ENCODE measurements at places on chromosomes 2 and 18.

DNA sequence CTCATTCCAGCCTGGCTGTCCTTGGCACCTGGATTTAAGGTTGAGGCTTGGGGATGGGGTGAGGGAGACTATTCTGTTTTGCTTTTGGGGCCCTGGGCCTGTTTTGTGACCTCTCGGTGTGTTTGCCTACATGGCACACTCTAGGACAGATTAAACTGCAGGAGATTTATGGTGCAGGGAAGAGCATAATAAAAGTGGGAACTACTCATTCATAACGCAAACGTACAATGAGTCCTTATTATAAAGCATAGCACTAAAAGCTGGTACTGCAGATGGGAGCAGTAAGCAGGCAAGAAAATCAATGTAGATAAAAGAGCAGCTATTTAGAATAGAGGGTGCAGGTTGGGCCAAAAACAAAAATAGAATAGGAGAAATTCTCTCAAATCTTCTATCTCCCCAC is 238.4 kb downstream of the ACTR3 start:
- DNase-seq = no peak

DNA sequence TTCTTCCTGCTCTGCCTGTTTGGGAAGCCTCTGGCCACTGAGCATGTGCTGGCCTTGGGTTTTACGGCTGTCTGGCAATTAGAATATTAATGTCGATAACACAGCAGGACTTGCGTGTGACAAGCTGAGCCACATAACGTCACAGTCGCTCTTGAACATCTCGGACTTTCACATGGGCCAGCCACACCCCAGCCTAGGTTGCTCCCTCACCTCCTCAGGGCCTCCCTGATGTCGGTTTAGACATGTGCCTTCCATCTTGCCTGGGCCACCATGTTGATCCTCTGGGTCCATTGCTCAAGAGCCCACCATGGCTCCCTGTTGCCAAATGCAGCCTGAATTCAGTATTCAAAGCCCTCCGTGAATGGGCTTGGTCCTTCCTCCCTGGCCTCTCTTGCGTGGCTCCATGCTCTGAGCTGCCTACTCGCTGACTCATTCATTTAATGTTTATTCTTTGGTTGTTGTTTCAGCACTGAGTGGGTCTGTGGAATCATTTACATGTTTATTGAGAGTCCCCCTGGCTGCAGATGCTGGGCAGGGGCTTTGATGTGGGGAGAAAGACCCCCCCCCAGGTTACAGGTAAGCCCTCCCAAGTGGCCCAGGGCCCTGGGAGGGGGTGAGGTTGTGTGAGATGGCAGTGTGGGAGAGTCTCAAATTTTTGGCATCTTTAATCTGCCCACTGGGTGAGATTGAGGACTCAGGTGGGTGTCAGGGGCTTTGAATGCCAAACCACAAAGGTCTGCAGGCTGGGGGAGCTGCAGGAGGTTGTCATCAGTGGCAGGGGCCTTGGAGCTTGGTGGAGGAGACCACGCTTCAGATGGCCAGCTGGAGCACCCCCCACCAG is 62.0 kb downstream of the ODC1 start:
- DNase-seq = no peak

GRCh38 chr2:211744379-211744778 is 794.2 kb downstream of the ERBB4 start:
- DNase-seq = no peak

DNA sequence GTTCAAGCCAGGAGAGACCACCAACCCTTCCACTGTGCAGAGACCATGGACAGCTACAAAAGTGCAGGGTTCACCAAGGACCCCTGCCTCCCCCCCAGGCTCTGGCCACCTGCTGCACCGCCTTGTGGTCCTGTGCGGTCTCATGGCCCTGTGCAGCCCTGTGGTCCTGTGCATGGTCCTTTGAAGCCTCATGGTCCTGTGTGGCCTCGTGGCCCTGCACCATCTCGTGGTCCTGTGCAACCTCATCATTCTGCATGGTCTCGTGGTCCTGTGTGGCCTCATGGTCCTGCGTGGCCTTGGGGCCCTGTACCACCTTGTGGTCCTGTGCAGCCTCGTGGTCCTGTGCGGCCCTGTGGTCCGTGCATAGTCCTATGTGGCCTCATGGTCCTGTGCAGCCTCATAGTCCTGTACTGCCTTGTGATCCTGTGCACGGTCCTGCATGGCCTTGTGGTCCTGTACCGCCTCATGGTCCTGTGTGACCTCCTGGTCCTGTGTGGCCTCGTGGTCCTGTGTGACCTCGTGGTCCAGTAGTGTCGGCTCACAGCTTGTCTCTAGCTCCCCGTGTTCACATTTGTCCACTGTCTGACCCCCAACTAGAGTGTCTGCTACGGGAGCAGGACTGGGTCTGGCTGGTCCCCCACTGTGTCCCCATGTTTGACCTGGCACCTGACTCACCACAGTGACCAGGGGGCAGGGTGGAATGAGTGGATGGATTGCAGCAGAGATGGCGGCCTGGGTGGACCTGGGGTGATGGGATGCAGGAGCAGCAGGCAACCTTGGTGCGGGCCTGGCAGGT is 20.0 kb upstream of the OTOS start:
- DNase-seq = no peak

DNA sequence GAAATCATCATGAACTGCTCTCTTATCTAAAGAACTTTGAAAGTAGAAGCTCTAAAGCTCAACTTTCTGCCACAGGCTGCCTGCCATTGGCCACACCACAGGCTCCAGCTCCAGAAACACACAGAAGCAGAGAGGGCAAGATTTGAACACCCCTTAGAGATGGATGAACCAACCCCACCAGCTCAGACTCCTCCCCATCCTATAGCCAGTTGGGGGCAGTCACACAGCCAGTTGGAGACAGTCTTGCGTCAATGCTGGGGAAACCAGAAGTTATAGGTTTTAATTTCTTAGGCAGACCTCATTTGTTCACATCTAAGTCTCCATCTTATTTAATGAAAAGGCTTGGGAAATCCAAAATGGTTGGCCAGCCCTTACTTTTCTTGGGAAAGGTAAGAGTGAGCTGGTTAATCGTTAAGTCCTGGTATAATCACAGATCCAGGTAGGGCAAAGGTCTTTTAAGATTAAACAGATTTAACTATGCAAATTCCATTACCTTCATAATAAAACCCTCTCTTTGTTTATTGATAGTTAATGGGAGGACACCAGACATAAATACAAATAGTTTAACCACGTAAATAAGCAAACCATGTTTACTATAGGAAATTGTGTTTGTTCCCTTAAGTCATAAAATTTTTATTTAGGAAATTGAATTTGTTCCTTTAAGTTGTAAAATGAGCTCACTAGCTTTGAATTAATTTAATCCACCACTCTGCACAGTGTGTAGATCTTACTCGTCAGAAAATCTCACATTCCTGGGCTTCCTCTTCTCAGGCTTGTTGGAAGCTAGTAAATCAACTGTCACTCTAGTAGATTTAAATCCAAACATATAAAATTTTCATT is 28.0 kb downstream of the MRO start:
- no peak for DNase-seq

All from neural crest cell (in vitro differentiated cells).